ENCODE measurements at places on chromosomes 2 and 18.

GRCh38 chr2:144500563-144500962 is 19.4 kb downstream of the ZEB2 start:
- DNase-seq = no peak

DNA sequence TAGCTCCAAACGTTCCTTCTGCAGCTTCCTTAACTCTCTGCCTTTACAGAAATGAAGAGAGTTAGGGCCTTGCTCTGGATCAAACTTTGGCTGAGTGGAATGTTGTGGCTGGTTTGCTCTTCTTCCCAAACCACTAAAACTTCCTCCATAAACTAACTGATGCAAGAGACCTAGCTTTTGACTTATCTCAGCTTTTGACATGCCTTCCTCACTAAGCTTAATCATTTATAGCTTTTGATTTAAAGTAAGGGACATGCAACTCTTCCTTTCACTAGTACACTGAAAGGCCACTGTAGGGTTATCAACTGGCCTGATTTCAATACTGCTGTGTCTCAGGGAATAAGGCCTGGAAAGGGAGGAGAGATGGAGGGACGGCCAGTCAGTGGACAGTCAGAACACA is 8.3 kb downstream of the PXDN start:
- DNase-seq = no peak

- no peak for DNase-seq
Observed at GRCh38 chr2:186862869-186863709, 14.1 kb upstream of the ZSWIM2 start.

GRCh38 chr2:25228848-25229278 is 60.5 kb upstream of the POMC start:
- no peak for DNase-seq

- DNase-seq = no peak
Observed at GRCh38 chr2:84487298-84487996, 28.4 kb upstream of the SUCLG1 start.

GRCh38 chr2:195105581-195105980 is 551.4 kb upstream of the SLC39A10 start:
- no peak for DNase-seq

- DNase-seq = no peak
Observed at GRCh38 chr2:219469186-219469724, 29.4 kb upstream of the GMPPA start.

- no peak for DNase-seq
Observed at GRCh38 chr2:51595836-51596235, 563.9 kb upstream of the NRXN1 start.

GRCh38 chr2:88690591-88691338 is 708 bp upstream of the RPIA start:
- DNase-seq = peak; percentile 20

DNA sequence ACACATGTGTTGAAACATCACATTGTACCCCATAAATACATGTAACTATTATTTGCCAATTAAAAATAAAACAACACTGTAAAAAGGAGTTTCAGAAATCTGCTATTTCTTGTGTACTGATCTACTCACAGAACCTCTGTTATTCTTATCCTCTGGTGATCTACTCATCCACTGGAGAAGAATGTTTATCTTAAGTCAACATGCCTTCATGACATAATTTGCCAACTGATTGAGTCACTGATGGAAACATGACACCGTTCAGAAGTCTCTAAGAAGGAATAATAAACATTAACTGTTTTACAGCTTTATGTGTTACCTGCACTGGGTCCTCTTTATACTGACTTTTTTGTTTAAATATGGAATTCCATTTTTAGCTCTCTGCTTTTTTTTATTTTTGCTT is 555.2 kb downstream of the DCDC2C start:
- DNase-seq = no peak

DNA sequence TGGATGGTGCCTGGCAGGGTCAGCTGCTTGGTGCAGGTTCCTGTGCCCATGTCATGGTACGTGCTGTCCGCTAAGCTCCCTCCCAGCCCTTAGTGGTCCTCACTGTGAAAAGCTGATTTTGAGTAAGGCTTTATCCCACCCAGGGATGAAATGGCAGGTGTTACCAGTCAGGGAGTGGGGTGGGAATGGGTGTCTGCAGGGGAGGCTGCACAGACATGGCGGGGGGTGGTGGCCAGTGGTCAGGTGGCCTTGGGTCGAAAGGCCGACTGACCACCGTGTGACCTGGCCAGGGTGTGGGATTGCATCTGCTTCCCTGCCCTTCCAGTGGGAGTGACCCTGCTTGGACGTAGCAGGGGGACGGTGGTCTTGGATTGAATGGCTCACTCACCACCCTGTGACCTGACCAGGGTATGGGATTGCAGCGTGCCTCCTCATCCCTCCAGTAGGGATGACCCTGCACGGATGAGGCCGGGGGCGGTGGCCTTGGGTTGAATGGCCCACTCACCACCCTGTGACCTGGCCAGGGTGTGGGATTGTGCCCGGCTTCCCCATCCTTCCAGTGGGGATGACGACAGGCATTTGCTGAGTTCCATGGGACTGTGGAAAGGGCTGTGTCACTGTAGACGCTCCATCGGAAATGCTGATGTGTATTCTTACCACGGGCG is 29.8 kb downstream of the AGAP1 start:
- DNase-seq = no peak

DNA sequence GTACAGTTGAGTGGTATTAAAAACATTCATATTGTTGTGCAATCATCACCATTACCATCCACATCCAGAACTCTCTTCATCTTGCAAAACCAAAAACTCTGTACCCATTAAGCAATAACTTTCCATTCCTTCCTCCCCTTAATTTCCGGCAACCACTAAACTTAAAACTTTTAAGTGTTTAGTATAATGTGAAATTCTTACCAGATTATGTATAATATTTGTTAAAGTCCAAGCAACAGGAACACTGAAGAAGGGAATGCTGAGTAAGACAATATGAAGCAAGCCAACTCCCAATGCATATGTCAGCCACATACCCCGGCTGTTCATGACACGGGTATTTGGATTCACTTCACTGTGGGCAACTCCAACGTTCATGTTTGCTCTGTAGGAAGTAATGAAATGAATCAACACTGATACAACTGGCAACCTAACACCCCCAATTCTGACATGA is 1.9 kb downstream of the ORMDL1 start:
- no peak for DNase-seq

DNA sequence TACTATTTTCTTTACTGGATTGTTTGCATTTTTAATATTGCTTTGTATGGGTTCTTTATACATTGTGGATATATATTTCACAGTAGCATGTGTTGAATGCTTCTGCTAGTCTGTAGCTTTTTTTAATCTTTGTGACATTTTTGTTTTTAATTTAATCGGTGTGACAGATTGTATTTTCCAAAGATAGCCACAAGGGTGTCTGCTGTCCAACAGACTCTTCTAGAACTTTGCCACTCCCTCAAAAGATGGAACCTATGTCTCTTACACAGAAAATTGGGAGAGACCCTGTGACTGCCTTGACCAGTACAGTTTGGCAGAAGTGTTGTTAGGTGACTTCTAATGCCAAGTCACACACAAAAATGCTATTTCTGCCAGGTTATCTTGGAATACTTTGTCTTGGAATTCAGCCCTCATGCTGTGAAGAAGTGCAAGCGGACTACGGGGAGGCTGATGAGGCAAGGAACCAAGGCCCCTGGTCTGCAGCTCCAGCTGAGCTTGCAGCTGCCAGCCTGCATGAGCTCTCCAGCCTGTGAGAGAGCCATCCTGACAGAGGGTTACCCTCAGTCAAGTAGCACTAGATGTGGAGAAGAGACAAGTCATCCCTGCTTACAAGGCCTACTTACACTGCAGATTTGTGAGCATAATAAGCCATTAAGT is 110.8 kb downstream of the TDRD15 start:
- DNase-seq = no peak

GRCh38 chr2:165634855-165635254 is 159.2 kb downstream of the GALNT3 start:
- DNase-seq = no peak

DNA sequence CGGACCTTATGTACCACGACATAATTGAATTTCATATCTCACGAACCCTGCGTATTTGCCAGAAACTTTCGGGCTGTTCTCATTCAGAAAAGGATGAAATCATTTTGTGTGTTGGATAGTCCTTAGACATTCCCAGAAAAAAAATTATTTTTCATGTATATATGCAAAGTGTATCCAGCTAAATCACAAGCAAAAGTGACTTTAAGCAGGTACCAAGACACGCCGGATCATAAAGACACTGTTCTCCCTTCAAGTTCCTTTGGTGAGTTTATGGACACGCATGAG is 35.1 kb upstream of the PNO1 start:
- DNase-seq = no peak

DNA sequence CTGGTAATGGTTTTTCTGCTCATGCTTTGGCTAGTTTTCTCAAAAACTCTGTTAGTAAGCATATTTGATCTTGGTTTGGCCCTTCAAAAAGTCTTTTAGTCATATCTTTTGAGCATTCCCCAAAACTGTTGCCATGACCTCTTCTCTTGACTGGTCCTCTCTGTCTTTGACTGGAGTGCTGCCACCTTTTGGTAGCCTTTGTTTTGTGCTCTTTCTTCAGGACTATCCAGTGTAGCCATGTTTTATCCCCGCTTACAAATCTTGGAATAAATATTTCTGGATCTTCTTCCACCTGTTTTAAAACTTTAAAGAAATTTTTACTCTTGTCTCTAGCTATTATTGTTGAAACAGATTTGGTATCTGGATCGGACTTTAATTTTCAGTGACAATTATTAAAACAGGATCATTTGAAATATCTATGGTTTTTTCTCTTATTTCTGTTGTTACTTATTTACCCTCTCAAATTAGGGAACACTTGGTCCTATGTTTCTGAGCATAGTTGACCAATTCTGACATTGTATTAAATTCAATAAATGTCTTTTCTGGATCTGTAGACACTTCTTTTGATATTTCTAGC is 965 bp upstream of the ELOA2 start:
- no peak for DNase-seq

GRCh38 chr2:67124531-67124930 is 272.6 kb upstream of the ETAA1 start:
- no peak for DNase-seq

GRCh38 chr2:95043300-95044093 is 18.0 kb downstream of the MAL start:
- no peak for DNase-seq

- DNase-seq = no peak
Observed at GRCh38 chr2:37812414-37812813, 112.7 kb upstream of the RMDN2 start.

DNA sequence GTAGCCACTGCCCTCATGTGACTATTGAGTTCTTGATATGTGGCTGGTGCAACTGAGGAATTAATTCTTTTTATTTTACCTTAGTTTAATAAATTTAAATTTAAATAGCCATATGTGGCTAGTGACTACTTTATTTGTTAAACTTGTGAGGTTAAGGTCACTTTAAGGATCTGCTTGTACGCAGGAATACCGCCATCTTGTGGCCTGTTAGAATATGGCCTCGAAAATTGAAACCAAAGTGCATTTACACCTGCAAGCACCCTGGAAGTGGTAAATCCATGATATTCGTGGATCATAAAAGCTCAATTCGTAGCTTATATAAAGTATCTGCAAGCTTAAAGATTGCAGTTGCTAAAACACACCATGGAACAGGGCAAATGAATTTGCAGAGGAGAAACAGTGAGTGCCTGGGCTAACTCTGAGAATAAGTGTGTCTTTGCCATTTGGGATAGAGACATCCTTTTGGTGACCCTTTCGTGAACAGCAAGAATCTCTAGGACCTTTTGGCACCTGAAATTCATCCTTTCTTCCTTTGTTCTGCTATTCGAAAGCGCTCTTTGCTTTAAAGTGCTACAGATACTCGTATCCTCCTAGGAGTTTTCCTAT is 59.9 kb upstream of the REG3A start:
- no peak for DNase-seq

GRCh38 chr2:39593439-39594393 is 72.0 kb upstream of the TMEM178A start:
- DNase-seq = no peak

DNA sequence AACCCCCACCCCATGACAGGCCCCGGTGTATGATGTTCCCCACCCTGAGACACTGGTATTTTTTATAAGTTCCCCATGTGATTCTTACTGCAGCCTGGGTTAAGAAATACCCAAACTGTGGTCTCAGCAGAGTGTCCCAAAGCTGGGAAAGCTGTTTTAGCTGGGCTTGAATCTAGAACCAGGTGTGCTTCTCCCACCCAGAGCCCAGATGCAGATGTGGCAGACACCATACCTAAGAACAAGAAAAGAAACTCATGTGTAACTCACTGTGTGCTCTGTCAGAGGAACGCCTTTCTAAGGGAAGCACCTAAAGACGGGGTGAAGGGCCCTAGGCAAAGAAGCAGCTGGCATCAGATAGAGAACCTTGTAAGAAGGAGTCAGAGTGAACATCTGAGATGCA is 23.9 kb downstream of the DOK1 start:
- no peak for DNase-seq

- DNase-seq = no peak
Observed at GRCh38 chr2:182816866-182817265, 49.6 kb downstream of the FRZB start.

GRCh38 chr2:240851078-240851991 is 17.3 kb upstream of the AGXT start:
- peak; percentile 62 for DNase-seq

DNA sequence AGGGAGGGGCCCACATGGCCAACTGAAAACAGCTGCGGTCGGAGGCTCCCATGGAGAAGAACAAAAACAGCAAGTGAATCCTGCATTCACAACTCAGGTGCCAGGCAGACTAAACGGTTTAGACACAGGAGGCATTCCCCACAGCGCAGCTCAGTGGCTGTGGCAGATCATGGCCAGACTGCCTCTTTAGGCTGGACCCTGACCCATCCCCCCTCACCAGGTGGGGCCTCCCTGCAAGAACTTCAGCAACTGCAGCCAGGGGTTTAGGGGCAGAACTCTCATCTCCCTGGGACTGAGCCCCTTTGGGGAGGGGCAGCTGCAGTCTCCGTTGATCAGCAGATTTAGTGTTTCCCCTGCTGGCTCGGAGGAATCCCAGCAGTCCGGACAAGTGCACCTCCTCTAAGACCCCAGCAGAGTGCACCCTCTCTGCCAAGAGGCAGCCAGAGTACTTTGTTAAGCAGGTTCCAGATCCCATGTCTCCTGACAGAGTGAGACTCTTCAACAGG is 346.7 kb downstream of the SS18 start:
- no peak for DNase-seq

GRCh38 chr18:40108596-40108995 is 1846.4 kb upstream of the PIK3C3 start:
- DNase-seq = no peak

GRCh38 chr18:26649193-26649543 is 100.8 kb upstream of the KCTD1 start:
- DNase-seq = no peak

- no peak for DNase-seq
Observed at GRCh38 chr2:67702284-67702683, 305.2 kb downstream of the ETAA1 start.

GRCh38 chr2:221563270-221563985 is 8.7 kb downstream of the EPHA4 start:
- DNase-seq = no peak

- no peak for DNase-seq
Observed at GRCh38 chr2:217261452-217261851, 401.6 kb upstream of the TNP1 start.

- no peak for DNase-seq
Observed at GRCh38 chr2:66852953-66853352, 418.0 kb downstream of the MEIS1 start.

- DNase-seq = no peak
Observed at GRCh38 chr18:14975431-14975830, 227.5 kb downstream of the ANKRD30B start.
